ENCODE measurements at places on chromosomes 12 and 14. TPM values are rescaled to one million over a fixed set of nuclear protein-coding genes. Genes with fewer than 3 reads are reported as not detected.
A peak's percentile ranks its signal among the peaks of the same experiment; 100 is the strongest.

GRCh38 chr14:61478971-61479473 lies 157.6 kb downstream of the PRKCH start:
- peak overlapping the region; percentile 38 for H3K4me3 ChIP-seq
- no peaks in the 10 kb centered on the region for H3K27me3 ChIP-seq
- peaks cover 75% of the 10 kb centered on the region for H3K36me3 ChIP-seq
- DNase-seq: peak; percentile 49
- peak overlapping the region; percentile 93 for H3K27ac ChIP-seq
- peaks cover 86% of the 10 kb centered on the region for H3K4me1 ChIP-seq

The LUM gene
- not detected for total RNA-seq

DNA sequence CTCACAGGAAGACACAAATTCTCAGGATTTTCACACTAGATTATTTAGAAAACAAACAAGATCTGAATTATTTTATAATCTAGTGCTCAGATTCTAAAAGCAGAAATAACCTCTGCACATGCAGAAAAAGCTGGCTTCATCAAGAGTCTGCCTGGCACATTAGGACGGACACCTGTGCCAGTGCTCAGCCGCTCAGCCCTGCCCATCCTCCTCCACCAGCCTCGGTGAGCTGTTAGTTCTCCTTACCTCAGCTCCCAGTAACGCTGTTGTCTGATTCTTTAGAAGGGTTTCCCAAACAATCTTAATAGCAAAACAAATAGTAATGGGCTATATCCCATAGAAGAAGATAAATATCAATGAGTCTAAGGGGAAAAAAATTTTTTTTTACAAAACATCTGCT lies 27.7 kb downstream of the DUSP16 start:
- peaks cover 3% of the 10 kb centered on the region for H3K36me3 ChIP-seq
- no peaks in the 10 kb centered on the region for H3K27me3 ChIP-seq
- peaks cover 19% of the 10 kb centered on the region for H3K4me1 ChIP-seq

GRCh38 chr14:61434311-61434710 lies 112.9 kb downstream of the PRKCH start:
- H3K4me1 ChIP-seq: peaks cover 89% of the 10 kb centered on the region
- no peaks in the 10 kb centered on the region for H3K27me3 ChIP-seq
- no peak overlapping the region for H3K4me3 ChIP-seq

DNA sequence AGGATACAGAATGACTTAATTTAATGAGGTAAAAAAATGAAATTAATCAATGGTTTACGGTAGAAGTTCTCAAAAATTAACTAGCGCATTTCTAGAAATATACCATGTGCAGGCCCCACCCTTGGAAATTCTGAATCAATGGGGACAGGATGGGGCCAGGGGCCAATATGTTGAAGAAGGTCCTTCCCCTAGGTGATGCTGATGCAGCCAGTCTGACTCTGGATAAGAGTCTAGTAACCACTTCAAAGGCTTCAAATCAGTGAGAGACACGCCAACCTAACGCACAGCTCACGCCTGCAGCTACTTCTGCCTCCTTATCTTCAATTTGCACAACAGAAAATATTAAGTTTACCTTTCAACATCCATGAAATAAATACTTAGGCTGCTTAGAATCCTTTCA lies 14.9 kb downstream of the GIT2 start:
- peak; percentile 51 for DNase-seq
- no peak overlapping the region for H3K4me3 ChIP-seq
- peaks cover 75% of the 10 kb centered on the region for H3K36me3 ChIP-seq
- no peaks in the 10 kb centered on the region for H3K27me3 ChIP-seq
- no peak overlapping the region for H3K27ac ChIP-seq

Measured in activated CD4-positive, alpha-beta T cell treated with anti-CD3 and anti-CD28 coated beads, Interleukin-2, amount 10 ng/mL, durations not matched to agents 7 days and 5 days (primary cell).